DMS79 (cell line): ENCODE measurements at places on chromosomes 12 and 14.

- DNase-seq = no peak
Observed at GRCh38 chr12:13499008-13499407, 302.5 kb downstream of the EMP1 start.

- DNase-seq = no peak
Observed at GRCh38 chr12:109581856-109582255, 8.3 kb downstream of the MVK start.

GRCh38 chr14:90263748-90264449 is 7.5 kb downstream of the PSMC1 start:
- no peak for DNase-seq

- DNase-seq = no peak
Observed at GRCh38 chr14:104750056-104750752, 2.7 kb upstream of the SIVA1 start.

DNA sequence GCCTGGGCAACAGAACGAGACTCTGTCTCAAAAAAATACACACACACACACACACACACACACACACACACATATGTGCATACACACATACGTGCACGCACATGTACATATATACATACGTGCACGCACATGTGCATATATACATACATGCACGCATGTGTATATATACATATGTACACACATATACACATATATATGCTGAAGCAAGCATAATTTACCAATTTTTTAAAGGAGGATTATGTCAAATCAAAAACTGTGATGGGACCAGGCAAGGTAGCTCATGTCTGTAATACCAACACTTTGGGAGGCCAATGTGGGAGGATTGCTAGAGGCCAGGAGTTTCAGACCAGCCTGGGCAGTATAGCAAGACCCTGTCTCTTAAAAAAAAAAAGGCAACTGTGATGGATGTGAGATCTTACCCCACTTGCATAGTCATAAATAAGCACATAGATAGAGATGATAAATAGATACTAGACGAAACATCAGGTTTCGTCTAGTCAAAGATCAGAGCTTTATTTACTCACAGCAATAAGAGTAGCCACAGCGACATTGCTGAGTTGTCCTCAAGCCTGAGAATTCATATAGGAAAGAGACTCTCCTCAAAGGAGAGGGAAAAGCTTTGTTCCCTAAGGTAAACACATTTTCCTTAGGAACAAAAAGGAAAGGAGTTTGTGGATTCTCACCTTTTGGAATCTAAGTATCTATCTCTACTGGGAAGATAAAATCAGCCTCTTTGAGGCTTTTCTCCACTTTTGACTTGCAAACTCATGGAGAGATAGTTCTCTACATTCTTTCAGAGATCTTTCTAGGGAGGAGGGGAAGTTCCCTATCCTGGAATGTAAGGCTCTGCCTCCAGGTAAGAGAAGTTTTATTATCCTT is 74.7 kb upstream of the AMN1 start:
- DNase-seq = no peak

GRCh38 chr14:33110737-33111443 is 172.2 kb downstream of the NPAS3 start:
- DNase-seq = no peak

GRCh38 chr12:64877363-64878004 is 53.0 kb downstream of the TBC1D30 start:
- no peak for DNase-seq

DNA sequence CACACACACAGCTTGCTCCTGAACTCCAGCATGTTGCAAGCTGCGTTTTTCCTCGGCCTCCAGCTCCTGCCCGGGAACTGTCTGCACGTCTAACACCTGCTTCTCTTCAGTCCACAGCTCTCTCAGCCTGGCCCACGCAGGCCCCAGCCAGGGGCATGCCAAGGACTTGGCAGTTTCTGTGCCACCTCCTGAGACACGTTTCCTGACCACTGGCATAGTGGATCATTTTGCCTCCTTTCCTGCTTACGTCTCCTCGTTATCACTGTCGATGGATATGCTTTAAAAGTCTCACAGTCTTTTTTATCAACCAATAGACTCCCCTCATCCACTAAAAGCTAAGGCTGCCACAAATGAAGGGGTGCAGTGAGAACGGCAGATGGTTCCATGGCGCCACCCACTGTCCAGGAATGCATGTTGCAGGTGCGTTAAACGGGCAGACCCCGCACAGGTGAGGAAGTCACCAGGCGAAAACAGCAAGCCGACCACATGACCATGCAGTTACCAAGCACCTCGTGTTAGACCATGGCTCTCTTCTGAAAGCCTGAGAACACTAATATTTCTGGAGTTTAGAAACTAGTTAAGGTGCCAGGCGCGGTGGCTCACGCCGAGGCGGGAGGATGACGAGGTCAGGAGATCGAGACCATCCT is 14.7 kb upstream of the TEAD4 start:
- DNase-seq = peak; percentile 51

GRCh38 chr14:104280085-104280901 is 141.9 kb downstream of the KIF26A start:
- no peak for DNase-seq
